Mucosa of gallbladder (tissue), 1 donor: ENCODE measurements at places on chromosomes 7 and 10. TPM values are rescaled to one million over a fixed set of nuclear protein-coding genes. Genes with fewer than 3 reads are reported as not detected.

POMZP3 gene
- 18.8 TPM for total RNA-seq

MSMB gene
- total RNA-seq: 15.8 TPM

TAS2R40 gene
- total RNA-seq: not detected

GSTO2 gene
- total RNA-seq: 17.2 TPM

DNA sequence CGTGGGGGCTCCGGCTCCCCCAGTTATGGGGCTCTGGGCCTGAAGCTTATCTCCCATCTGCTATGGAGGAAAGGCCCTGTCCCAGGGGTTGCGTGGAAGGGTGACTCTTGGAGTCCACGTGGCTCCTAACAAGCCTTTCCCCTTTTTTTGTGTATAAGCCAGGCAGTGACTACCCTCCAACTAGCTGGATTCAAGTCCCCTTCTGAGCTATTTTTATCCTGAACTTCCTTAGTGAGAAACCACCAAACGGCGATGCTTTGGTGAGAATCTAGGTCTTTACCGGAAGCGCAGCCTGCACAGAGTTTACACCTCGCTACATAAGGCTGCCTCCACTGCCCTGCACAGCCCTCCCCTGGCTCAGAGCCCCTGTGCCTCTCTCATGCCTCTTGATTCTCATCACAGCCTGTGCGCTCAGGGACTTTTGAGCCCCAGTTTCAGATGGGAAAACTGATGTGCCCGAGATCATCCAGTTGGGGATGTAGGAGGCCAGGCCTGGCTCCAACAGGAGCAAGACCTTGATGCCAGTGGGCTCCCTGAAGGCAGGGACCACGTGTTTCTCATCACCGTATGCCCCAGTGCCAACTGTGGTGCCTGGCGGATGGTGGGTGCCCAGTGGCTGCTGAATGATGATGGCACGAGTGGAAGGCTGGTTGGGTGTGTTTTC is 102.3 kb upstream of the PPIF start:
- DNase-seq: no peak

DNA sequence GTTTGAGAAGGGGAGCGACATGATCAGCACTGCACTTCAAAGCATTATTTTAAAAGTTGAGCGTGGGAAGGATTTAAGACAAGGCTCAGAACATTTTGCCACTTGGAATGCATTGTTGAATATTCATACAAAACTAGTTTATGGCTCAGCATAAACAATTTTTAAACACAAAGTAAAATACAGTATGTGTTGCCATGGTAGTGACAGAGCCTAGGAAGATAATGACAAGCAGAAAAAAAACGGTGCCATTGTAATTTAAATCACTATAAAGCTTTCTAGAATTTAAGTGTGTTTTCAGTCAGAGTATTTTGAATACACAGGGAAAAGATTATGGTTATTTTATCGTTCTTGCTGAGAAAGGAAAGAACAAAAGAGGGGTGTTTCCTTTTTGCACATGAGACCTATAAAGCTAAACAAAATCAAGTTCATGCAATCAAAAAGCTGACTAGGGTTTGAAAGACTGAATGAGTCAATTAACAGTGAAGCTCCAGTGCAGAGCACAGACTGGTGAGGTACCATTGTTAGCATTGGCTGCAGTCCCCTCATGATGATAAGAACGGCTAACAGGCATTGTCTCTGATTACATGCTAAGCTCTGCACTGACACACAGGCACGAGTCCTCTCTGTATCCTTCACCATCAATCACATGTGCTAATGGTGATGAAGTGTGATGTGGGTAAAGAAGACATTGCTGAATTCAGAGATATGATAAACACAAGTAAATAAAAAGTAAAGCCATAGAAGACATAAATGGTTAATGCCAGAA is 181.9 kb upstream of the VSTM2A start:
- DNase-seq: no peak

DNA sequence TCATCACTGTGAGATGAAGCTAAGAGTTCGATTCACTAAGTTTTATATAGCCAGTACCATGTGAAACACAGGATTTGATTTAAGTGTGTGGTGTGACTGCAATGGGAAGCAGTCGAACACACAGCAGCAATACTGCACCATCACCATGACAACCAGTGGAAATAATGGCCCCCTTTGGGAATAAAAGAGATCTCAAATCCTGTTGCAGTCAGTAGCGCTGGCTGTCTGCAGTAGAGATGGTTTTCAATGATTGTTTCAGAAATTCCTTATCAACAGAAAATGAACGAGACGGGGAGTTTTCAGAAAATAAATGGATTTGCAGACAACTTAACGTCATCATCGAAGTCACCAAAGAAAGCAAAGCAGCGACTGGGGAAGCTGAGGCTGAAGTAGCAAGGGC is 91.0 kb downstream of the PTPRE start:
- no peak for DNase-seq

DNA sequence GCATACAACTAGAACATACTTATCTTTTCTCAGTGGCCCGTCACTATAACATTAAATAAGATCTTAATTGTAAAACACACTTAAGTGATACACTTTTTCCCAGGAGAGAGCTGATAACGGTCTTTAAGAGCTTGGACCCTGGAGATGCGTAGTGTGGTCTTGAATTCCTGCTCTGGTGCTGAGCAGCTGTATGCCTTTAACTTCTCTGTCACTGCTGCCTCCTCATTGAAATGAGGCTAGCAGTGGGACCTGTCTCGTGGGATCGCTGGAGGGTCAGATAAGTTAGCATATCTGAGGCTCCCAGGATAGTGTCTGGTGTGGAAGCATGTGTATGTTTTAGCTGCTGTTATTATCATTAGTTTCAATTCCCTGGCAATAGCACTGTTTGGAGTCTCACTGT is 194.9 kb downstream of the SDK1 start:
- no peak for DNase-seq

DNA sequence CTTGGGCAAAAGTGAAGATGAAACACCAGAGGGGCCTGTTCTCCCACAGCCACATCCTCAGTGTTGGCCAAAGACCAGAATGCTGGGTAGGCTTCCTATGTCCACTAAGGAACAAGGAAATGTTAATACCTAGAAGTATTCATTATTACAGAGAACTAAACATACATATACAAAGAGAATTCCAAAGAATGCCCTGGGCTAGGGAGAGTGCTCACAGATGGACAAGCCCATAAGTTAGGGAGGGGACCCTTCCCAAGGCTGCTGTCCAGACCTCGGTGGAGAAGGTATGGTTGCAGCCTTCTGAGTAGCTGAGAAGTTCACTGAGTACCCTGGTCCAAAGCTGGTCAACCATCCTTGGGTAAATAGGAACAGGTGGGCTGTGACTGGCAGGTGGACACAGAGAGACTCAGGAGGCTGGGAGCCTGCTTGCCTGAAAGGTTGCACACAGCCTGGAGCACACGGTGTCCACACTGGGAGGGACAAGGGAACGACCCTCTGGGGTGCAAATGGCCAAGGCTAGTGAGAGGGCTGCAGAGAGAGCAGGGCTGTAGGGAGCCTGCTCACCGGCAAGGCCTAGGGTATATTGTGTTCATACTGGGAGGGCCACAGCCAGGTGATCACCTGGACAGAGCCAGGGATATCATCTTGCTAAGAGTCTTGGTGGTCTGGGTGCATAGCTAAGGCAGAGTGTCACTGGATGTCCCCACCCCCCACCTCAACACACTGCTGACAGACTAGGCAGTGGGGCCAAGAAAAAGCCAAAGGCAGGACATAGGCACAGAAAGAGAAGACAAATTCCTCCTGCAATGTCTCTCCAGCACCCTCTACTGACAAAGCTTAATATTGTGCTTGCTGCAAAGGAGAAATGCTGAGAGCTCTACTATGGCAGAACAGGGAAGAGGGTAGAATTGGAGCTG is 40.3 kb downstream of the CPVL start:
- peak; percentile 60 for DNase-seq

GRCh38 chr7:49346195-49346899 is 422.0 kb downstream of the CDC14C start:
- no peak for DNase-seq

DNA sequence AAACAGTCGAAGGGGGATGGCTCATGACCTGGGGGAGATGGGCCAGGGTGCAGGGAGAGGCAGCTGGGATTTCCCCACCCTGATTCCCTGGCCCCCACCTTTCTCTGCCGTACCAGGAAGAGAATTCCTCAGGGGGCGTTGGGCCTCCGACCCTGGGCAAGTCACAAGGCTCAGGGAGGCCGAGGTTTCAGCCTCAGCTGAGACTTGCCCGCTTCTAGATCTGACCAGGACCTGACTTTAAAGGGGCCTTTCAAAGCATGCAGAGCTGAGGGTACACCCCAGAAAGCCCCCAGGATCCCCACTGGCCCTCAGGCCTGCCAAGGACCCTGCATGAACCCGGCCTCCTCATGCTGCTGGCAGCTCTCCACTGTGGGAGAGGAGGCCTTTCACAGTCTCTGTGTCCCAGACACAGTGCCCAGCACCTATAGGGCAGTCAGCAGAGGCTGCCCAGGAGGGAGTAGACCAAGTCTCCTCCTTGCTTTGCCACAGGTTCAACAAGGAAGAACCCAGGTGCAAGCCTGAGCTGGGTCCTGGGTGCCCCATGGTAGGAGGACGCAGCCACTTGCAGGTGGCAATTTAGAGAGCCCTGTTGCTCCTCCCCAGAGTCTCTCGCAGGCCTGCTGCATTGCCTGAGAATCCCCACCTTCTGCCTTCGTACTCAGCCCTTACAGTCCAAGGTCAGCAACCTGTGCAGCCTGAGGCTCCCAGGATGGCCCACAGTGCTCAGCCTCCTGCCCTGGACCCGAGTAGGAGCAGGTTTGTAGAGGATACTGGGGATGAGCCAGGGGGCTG is 89.3 kb downstream of the CHST15 start:
- DNase-seq: no peak

- DNase-seq: no peak
Observed at GRCh38 chr7:1483079-1483478, 21.1 kb downstream of the INTS1 start.

DNA sequence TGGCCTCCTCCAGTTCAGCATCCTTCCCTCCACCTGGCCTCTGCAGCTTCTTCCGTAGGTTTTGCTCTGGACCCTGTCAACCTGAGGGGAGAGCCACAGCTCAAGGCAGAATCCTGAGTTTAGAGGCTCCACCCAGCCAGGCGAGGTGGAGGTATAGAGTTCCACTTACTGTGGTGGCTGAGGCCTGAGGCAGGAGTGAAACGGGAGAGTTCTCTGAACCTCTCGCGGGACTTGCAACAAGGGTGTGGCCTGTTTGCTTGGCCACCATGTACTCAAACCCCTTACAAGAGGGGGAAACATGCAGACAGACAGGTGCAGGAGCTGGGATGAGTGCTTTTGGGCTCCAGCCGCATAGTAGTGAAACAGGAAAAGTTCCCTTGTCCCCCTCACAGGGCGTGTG is 154.0 kb upstream of the C7orf33 start:
- no peak for DNase-seq

GRCh38 chr7:23545493-23545892 is 13.7 kb upstream of the TRA2A start:
- no peak for DNase-seq
